Esophagus muscularis mucosa (tissue), 4 donors: ENCODE measurements at places on chromosomes 7 and 10. TPM values are rescaled to one million over a fixed set of nuclear protein-coding genes. Genes with fewer than 3 reads are reported as not detected.

- no peak for DNase-seq
Observed at GRCh38 chr10:48985621-48986158, 46.0 kb upstream of the LRRC18 start.

DNA sequence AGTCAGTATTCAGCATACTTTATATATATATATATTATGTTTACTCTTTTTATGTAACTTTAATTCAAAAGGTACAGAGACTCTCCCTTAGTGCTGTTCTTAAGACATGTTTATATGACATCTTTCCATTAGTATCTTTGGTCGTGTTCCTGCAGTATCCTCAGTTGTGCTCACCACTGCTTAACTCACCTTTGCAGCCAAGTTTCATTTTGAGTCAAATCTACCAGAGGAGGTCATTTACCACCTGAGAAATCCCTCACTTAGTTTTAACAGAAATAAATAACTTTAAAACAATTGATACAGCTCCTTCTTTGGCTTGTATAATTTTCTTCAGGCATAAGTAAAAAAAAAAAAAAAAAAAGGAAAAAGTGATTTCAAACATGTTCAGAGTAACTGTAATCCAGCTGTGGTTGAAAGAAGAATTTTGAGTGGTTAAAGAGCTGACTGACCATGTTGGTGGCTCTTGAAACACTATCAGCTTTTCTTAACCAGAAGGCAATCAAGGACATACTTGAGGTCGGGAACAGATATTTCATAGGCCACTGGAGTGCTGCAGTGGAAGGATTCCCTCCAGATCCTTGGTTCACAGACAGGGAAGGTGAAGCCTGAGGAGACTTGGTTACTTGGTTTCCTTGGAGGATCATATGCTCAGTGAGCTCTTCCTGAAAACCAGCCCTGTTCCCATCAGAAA is 116.8 kb downstream of the AUTS2 start:
- no peak for DNase-seq

- no peak for DNase-seq
Observed at GRCh38 chr7:19715499-19715898, 6.7 kb upstream of the POLR1F start.

- DNase-seq, result no peak
Observed at GRCh38 chr10:29496341-29497162, 138.2 kb downstream of the SVIL start.

- DNase-seq, result no peak
Observed at GRCh38 chr10:75773231-75773780, 341.9 kb downstream of the LRMDA start.

GRCh38 chr7:2104107-2104710 is 128.5 kb downstream of the MAD1L1 start:
- DNase-seq, result peak; percentile 96

DNA sequence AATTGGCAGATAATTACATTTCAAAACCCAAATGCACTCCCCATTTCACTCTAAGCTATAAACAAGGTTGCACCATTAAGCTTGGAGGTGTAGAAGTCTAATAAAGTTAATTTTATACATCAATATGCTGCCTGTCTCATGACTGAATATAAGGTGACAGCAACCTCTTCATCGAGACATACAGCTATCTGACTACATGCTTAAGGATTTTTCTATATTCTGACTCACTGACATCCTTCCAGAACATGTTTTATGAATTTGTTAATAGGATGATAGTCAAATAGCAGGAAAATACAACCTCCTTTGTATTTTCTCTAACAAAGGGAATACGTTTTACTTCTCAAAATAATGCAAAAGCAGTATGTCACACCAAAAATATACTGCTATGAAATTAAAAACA is 76.6 kb downstream of the NRBF2 start:
- DNase-seq, result no peak

GRCh38 chr7:127245002-127245401 is 7.7 kb downstream of the GRM8 start:
- DNase-seq, result no peak

ZP3 gene
- total RNA-seq, result not detected

CYP17A1 gene
- not detected for total RNA-seq

DNA sequence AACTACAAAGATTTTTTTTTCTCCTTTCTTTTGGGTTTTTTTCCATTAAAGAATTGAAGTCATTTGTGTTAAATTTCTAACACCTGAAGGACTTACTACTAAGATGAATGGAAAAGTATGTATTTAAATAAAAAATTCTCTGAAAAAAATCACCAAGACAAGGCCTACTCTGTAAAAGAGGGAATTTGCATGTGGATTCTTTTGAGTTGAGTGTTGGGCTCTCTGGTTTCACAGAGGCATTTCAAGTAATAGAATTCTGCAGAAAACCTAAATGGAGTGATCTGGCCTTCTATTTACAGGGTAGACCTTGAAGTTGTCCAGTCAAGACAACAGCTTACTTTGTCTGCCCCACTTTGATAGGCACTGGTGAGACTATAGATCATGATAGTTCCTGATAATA is 4.1 kb downstream of the LRRC17 start:
- no peak for DNase-seq

- no peak for DNase-seq
Observed at GRCh38 chr7:9711259-9711918, 1262.3 kb upstream of the PHF14 start.
